ENCODE measurements at places on chromosomes 1 and 21. TPM values are rescaled to one million over a fixed set of nuclear protein-coding genes. Genes with fewer than 3 reads are reported as not detected.

Gene EVA1B
- total RNA-seq: 33.9 TPM

DNA sequence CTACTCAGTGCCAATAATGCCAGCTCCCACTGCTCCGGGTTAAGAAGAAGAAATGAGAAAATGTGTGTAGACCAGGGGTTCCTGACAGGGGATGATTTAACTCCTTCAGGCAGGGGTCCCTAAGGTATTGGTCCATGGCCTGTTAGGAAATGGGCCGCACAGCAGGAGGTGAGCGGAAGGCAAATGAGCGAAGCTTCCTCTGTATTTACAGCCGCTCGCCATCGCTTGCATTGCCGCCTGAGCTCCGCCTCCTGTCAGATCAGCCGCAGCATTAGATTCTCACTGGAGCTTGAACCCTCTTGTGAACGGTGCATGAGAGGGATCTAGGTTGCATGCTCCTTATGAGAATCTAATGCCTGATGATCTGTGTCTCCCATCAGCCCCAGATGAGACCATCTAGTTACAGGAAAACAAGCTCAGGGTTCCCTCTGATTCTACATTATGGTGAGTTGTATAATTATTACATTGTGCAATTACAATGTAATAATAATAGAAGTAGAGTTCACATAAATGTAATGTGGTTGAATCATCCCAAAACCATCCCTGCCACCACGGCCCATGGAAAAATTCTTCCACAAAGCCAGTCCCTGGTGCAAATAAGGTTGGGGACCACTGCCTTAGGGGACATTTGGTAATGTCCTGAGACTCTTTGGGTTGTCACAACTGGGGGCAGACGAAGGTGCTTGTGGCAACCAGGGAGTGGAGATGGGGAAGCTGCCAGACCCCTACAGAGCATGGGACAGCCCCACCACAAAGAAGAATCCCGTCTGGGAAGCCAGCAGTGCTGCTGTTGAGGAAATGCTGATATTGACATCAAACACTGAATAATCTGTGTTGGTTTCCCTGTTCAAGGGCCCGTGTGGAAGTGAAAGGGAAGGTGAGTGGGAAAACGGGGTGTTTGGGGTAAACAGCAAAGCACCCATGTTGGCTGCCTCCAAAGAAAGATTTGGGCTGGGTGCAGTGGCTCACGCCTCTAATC is 60.8 kb downstream of the DHRS3 start:
- DNase-seq: no peak

Gene AMPD1
- not detected for total RNA-seq

DNA sequence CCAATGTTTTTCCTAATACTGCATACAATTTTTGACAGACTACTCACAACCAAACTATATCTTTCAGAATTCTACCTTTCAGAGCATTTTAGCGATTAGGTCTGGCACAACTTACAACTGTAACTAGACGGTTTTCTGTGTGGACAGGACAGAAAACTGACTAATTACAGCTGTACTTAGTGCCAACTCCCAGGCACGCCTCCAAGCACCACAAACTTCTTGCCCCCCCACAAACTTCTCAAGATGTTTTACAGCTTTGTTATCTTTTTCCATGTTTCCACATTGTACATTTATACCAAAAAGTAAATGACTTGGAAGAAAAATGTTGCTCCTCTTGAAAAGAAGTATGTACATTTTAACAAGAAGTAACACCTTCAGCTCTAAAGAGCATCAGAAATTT is 13.8 kb downstream of the LYST start:
- DNase-seq: no peak

DNA sequence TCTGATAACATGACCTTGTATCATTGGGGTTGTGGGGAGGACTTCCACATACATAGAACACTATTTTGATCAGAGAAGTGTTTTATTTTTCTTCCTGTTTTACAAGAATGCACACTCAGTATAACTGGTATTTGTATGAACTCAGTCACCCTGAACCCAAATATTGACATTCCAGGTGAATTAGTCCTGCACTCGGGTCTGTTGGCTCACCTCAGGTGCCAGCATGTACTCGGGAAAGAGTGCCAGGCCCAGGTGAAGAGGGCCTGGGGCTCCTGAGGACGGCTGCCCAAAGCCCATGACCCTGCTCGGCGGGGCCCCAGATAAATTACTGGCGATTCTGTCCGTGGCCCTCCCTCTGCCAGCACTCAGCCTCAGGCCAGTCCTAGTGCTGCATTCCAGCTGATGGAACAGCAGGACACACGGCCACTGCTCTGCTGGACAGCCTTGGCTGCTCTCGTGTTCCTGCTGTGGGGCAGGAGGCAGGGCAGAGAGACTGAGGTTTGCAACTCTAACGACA is 75.4 kb upstream of the TMPRSS2 start:
- DNase-seq: no peak

DNA sequence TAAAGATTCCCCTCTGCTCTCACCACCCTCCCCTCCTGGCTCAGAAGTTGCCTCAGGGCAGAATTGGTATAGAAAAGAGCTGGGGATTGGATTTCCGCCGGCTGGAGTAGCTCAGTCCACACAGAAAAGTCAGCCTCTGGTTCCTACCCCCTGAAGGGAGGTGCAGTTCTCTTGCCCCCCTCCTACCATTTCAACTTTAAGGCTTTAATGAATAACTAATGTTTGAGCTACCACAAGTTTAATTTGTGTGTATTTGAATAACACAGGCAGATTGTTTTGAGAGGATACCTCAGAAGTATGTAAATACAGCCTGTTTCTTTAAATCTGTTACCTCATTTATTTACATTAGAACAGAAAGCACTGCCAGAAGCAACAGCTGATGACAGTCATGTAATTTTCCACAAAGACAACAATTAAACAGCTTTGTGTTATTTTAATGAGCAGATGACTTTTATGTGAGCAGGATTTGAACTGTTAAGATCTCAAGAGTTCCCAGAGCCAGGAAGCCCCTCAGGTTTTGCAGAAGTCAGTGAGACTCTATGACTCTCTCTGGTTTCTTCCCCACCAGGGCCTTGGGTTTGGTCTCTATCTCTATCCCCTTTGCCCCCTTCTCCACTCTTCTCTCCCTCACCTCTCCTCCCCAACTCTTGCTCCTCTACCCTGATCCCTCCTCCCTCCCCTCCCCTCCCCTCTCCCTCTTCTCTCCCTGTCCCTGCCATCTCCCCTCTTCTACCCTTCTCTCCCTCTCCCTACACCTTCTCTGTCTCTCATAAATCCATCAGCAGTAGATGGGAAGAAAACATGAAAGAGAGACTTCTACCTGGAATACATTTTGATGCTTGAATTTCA is 26.3 kb downstream of the DUSP10 start:
- no peak for DNase-seq

Gene NCMAP
- 0.76 TPM for total RNA-seq

GRCh38 chr21:32525282-32525681 is 60.0 kb downstream of the TCP10L start:
- DNase-seq: peak; percentile 68

- DNase-seq: no peak
These were observed 434.8 kb downstream of the LMO4 start for GRCh38 chr1:87763483-87763882.

GRCh38 chr21:41932576-41933312 is 21.1 kb downstream of the C2CD2 start:
- no peak for DNase-seq

Gene RRAGC
- 21.4 TPM for total RNA-seq

DNA sequence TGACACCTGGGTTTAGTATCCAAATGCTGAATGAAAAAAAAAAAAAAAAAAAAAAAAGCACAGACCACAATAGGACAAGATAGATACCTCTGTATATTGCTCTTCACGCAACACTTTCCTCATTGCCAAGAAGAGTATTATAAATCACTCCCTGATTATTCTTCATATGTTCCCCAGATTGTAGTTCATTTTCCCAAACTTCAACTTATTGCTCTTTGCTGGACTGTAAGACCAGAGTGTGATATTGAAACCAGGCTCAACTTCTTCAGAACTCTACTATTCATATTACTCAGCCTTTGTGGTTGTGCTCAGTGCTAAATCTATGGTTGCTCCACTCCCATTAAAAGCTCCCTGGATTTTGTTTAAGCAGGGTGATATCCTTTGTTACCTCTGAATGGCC is 180.4 kb downstream of the NTMT2 start:
- DNase-seq: no peak

DNA sequence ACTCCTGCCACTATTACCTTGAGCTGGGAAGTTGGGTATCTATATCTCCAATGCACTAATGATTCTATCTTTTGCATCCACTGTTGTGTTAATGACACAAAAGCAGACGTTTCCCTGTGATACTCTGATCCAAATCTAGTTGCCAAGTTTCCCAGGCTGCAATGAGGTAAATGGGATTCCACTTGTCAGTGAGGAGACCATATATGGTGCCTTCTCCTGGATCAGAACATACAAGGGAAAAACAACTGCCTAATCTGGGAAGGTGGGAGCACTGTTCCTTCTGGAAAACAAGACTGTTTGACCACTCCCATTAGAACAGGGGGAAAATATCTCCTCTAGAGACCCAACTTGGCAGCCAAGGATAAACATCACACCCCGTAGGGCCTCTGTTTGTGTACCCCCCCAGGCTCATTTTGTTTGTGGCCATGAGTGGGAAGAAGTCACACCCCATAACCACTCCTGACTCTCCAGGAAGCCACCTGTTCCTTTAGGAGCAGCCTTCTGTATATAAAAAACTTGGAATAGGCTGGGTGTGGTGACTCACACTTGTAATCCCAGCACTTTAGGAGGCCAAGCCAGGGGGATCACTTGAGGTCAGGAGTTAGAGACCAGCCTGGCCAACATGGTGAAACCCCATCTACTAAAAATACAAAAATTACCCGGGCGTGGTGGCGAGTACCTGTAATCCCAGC is 28.5 kb upstream of the SLC6A9 start:
- no peak for DNase-seq

DNA sequence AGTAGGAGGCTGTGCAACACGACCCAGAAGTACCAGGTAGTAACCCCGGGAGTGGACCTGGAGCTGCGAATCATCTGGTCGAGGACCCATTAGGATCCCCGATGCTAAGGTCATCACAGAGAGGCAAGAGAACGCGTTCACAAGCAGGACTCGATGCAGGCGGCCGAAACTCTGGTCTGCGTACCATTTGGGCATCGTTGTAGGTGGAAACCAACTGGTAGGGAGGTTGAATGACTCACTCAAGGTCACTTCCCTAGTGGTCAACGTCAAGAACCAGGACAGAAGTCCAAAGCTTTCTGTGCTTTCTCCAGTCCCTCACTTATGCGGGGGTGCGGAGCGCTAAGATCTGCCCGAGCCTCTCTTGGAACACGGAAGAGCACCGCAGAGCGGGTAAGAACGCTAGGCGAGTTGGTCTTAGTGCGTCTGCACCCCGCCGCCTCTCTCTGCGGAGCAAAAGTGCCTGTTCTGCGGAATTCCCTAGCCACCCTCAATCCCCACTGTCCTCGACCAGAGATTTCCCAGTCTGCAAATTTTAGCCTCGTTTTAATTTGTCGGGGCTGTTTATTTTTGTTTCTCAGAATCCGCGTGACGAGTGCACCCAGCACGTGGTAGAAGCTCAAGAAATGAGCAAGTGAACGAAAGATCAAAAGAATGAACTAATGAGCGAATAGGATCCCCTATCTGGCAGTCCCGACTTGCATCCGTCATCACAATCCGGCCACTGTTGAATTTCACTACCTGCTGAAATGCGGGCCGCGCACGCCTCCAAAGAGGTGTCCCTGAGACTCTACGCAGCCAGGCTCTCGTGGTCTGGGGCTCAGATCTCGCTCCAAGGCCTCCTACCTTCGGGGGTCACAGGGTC is 12.2 kb downstream of the HLX start:
- no peak for DNase-seq

GRCh38 chr21:36701756-36702621 is 3.1 kb downstream of the SIM2 start:
- DNase-seq: peak; percentile 72

Gene MTFR1L
- total RNA-seq: 43.2 TPM

Gene RIT1
- 24.6 TPM for total RNA-seq

GRCh38 chr1:35882586-35882944 is 444 bp upstream of the AGO1 start:
- DNase-seq: no peak

- no peak for DNase-seq
These were observed 11.9 kb upstream of the CFHR4 start for GRCh38 chr1:196875935-196876334.

DNA sequence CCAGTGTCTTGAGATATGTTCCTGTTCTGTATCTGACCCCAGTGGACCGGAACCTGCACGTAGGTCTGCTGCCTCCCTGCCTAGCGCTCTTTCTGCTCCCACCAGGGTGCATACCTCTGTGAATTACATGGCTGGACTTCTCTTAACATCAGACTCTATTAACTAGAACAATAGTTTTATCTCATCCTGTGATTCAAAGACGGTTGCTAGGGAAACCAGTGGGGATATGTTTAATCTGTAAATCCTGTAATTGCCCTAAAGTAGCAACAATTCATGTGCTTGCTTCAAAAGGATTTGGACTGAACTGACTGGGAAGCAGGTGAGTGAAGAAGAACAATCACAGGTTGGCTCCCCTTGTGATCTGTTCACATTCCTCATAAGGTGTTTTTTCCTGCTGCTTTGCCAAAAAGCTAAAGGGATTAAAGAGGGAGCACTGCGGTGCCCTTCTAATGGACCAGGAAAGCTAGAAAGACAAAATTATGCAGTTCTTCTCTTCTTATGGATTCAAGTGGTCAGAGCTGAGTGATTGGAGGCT is 52.7 kb upstream of the DIRAS3 start:
- DNase-seq: no peak

GRCh38 chr1:24996983-24997893 is 67.2 kb upstream of the RUNX3 start:
- DNase-seq: no peak

GRCh38 chr1:171654942-171655745 is 2.7 kb upstream of the MYOC start:
- DNase-seq: peak; percentile 92

- no peak for DNase-seq
These were observed 4.0 kb downstream of the FBLIM1 start for GRCh38 chr1:15762546-15762945.

Gene LCA5L
- total RNA-seq: 0.30 TPM

- no peak for DNase-seq
These were observed 89.5 kb downstream of the CLEC20A start for GRCh38 chr1:178407215-178407614.

Gene HTR6
- total RNA-seq: not detected

- DNase-seq: no peak
These were observed 5.0 kb downstream of the IGSF21 start for GRCh38 chr1:18112611-18113010.

GRCh38 chr1:84582802-84583587 is 8.8 kb upstream of the CTBS start:
- no peak for DNase-seq

Gene GUCA2A
- not detected for total RNA-seq

Gene C4BPA
- total RNA-seq: not detected

- DNase-seq: no peak
These were observed 140.3 kb upstream of the ATP1B1 start for GRCh38 chr1:168966217-168966616.

Gene PTPRC
- 4.2 TPM for total RNA-seq

DNA sequence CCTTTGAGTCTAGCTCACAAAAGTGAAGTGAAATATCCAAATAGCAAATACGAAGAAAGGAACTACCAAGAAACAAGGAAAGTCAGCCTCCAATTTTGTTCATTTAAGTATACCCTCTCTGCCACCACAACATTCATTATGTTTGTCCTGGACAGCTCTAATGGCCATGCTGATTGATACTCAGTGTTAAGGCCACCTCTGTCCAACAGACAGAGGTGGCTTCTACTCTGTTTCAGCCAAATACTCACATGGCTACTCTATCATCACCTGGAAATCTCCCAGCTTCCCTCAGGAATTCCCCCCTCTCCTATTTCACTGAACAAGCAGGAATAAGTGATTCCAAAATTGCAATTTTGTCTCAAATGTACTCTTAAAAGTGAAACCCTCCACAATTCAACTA is 10.7 kb downstream of the APP start:
- no peak for DNase-seq

Gene CYP2J2
- 4.3 TPM for total RNA-seq

Data from lower leg skin (tissue), 4 donors.